Tibial nerve (tissue), 4 donors: ENCODE measurements at places on chromosomes 5 and 9. TPM values are rescaled to one million over a fixed set of nuclear protein-coding genes. Genes with fewer than 3 reads are reported as not detected.

Gene C8G
- total RNA-seq: not detected

Gene TRIM32
- 19.8 TPM for total RNA-seq

Gene CHSY3
- 11.2 TPM for total RNA-seq

Gene IL31RA
- total RNA-seq: 0.60 TPM

Gene SLC6A19
- total RNA-seq: not detected

Gene HTR1A
- total RNA-seq: not detected

Gene PCDHGB4
- total RNA-seq: 12.3 TPM

Gene SUB1
- total RNA-seq: 110 TPM

Gene LCN15
- total RNA-seq: not detected

Gene APC
- 91.8 TPM for total RNA-seq

Gene ANKDD1B
- 1.5 TPM for total RNA-seq

Gene TYRP1
- total RNA-seq: not detected

Gene OR1Q1
- total RNA-seq: not detected

Gene TAS2R1
- total RNA-seq: not detected

Gene FBP2
- total RNA-seq: not detected

Gene SV2C
- total RNA-seq: 1.7 TPM

Gene FAM221B
- not detected for total RNA-seq
